Activated T-cell treated with anti-CD3 and anti-CD28 coated beads, Interleukin-2, amount 50 U/mL, for 72 hours (primary cell): ENCODE measurements at places on chromosomes 1 and 21.
A peak's percentile ranks its signal among the peaks of the same experiment; 100 is the strongest.

DNA sequence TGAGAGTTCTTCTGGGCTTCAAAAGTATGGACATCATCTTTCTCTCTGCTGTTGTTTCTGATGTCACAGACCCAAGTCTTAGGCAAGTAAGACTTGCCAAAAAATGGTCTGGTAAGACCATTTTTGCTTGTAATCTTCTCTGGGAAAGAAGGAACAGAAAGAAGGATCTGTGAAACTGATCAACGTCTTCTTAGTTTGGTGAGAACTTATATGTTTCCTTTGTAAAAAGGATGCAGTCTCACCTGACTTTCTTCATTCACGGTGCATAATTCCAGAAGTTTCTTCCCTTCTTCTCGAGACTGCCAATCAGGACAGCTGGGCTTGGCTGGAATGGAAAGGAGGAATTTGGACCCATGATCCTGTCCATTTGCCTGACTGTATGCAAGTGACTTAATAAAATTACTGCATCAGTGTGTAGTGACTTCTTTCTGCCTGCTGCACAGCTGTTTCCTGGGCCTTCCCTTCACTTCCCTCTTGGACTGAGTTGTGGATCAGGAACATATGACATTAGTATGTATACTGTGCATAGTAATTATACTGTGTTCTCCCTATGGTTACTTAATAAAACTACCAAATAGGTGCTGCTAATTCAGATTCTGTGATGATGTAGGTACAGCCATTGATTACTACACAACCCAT lies 7.6 kb upstream of the DENND1B start:
- no peak for DNase-seq

- DNase-seq = no peak
Measured at GRCh38 chr1:26320896-26321295, 3.1 kb downstream of the CD52 start.

DNA sequence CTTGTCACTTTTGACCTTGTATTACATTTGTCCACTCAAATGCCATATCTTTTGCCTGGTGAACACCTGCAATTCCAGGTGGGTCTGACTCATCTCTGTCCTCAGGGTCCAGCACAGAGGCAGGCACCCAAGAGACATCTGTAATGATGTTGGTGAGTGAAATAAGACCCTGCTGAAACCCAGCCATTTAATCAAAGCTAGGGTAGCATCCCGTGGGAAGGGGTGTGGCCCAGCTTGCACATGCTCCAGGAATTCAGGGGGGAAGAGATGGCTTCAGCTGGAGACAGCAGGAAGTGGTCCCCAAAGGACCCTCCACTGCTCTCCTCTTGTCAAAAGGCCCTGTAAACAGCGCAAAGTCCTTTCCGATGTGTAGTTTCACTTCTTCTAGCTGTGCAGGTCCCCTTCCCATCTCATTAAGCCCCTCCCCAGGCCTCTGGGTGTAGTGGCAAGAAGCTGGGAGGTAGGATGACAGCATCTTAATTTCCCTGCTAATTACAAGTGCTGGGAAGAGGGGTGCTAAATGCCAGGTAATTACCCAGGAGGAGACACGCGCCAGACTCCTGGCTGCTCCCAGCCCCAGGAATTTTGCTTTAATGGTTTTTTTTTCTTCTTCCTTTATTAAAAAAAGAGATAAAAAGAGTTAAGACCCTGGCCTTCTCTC lies 54.4 kb upstream of the TRABD2B start:
- no peak for DNase-seq

GRCh38 chr21:28136656-28137255 lies 855.9 kb downstream of the LTN1 start:
- no peak for DNase-seq

GRCh38 chr1:215160351-215160750 lies 77.8 kb downstream of the KCNK2 start:
- no peak for DNase-seq

DNA sequence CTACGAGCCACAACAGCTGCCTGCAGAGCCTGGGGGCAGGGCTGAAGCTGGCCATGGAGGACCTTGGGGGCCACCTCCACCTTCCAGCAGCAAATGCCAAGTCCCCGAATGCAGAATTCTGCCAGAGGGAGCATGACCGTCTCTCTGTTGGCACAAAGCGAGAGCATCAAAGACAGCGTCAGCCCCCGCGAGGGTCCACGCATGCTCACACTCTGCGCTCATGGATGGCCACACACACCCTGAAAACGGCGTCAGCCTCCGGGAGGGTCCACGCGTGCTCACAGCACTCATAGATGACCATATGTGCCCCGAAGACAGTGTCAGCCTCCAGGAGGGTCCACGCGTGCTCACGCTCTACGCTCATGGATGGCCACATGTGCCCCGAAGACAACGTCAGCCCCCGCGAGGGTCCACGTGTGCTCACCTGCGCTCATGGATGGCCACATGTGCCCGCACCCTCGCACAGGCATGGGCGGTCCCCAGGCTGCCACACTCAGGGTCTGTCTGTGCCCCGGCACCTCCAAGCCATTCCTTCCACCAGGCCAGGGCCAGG lies 46.5 kb downstream of the MORN1 start:
- no peak for DNase-seq

GRCh38 chr1:89719502-89720306 lies 86.8 kb downstream of the LRRC8C start:
- peak; percentile 34 for DNase-seq
